Lower leg skin (tissue), 4 donors: ENCODE measurements at places on chromosomes 4 and X. TPM values are rescaled to one million over a fixed set of nuclear protein-coding genes. Genes with fewer than 3 reads are reported as not detected.

The CXorf51A gene
- total RNA-seq = not detected

The GIMD1 gene
- not detected for total RNA-seq

The PYURF gene
- total RNA-seq = 83.8 TPM

GRCh38 chr4:92969650-92970379 is 666.0 kb downstream of the GRID2 start:
- DNase-seq = no peak

DNA sequence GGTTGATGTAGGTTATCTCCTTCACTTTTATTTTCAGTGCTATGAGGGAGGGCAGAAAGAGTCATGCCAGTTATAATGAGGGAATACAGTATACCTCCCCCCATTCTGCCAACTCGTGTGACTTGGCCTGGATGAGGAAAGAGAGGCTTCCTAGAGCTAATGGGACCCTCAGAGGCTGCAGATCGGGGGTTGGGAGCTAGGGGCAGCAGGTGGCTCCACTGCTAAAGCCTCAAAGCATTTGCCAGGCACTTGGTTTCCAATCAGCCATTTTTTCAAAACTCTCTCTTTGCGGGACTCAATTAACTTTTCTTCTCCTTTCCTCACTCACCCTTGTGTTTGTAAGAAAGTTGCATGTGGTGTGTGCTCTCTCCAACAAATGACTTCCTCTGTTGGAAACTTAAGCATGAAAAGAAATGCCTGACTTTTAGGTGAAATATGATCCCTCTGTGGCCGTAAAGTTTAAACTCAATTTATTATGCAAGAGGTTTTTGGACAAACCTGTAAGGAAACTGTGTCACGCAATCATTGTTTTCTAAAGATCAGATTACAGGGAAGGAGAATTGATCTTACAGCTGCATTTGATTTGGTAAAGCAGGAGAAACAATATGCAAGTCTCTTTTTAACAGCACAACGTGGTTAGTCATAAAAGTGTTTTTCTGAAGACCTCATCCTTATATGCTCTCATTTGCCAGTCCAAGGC is 7.0 kb downstream of the SFRP2 start:
- no peak for DNase-seq

DNA sequence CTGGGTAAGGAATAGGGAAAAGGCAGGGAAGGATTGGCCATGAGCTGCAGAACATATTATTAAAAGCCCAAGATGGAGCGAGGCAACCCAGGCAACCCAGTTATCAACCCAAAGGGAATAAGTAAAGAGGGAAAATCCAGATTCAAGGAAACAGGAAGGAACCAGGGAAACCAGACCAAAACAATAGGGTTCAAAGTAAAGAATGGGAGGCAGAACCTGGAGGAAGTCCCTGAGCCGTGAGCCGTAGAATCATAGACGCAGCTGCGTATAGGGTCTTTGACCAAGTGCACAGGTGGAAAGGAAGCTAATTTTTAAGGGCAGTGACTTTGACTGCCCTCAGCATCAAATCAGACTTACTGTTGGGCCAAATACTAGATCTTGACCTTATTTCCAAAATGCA is 98.5 kb upstream of the SRD5A3 start:
- no peak for DNase-seq
